ENCODE measurements at places on chromosomes 11 and 22.

DNA sequence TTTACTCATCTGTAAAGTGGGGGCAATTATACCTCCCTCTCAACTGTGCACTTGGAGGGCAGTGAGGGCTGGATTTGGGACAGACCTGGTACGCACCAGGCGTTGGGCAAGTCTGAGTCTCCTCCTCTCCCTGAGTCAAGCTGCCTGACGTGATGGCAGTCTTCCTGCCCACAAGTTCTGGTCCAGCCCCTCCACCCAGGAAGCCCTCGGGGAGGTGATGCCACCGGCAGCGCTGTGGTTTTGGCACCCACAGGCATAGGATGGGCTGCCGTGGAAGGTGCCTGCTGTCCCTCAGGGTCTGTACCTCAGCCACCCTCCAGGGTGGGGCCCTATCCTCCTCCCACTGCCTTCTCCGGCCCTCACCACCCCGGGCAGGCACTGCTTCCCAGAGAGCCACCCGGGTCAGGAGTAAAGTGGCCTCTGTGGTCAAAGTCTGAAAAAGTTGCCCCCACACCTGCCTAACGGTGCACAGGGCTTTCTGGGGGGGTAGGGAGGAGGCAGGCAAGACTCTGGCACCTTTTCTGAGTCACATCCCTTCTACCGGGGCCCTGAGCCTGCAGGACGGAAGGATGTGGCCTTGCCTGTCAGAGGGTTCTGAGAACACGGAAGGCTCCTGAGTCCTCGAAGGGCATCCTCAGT, 6.5 kb upstream of the APOBEC3H start:
- DNase-seq: no peak

GRCh38 chr22:19012308-19012986, 76.4 kb upstream of the PRODH start:
- DNase-seq: no peak

DNA sequence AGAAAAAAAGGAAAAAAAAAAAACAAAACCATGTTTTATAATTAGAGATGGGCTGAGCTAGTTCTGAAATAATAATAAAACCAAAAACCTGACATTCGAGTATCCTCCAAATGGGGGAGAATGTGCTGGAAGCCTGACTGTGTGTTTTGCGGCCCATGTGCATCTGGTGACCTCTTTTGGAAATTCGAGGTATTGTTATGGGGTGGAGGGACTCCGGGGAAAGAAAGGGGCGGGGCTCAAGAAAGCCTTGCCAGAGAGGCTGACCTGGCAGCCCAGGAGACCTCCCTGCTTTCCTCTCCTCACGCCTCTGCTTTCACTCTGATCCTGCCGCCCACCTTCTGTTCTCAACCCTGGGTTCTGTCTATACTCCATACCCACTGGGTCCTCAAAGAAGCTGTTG, 72.9 kb downstream of the CTTN start:
- DNase-seq: no peak

DNA sequence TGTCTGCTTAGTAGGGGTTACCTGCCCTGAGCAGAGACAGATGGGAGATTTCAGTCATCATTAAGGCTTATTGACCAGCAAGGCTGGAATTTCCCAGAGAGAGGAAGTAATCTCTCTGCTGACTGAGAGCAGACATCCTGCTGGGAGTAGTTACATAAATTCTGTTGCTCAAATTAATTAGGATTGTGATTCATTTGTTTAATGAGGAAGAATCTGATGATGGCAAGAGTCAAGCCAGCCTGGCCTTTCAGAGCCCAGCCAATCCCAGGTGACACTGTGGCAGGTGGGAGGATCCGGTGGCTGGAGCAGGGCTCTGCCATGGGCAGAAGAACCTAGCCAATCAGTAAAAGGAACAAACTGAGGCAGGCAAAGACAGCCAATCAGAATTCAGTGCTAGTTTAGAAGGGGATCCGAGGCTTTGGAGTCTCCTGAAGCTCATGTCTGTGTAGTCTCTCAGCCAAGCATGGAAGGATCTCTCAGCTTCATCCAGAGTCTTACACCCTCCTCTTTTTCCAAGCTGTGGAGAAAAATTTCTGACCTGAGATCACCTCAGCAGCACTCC, 61.2 kb upstream of the CHST1 start:
- DNase-seq: no peak
